Activated T-cell treated with anti-CD3 and anti-CD28 coated beads, Interleukin-2, amount 50 U/mL, for 72 hours (primary cell): ENCODE measurements at places on chromosomes 12 and 14. TPM values are rescaled to one million over a fixed set of nuclear protein-coding genes. Genes with fewer than 3 reads are reported as not detected.

GRCh38 chr12:107066691-107067090 is 26.7 kb downstream of the CRY1 start:
- no peak for DNase-seq

DNA sequence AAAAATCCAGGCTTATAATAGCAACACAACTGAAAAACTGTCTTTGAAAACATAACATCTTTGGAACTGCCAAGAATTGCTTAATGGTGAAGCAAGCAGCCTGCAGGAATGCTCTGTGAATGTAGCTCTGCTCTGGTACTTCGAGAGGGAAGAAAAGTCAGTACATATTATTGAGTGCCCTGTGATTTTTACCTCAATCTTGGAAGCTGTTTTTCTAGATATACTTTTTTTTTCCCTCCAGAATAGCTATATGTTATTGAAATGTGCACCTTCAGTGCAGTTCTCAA is 508.1 kb downstream of the PCNX1 start:
- DNase-seq, result no peak

DNA sequence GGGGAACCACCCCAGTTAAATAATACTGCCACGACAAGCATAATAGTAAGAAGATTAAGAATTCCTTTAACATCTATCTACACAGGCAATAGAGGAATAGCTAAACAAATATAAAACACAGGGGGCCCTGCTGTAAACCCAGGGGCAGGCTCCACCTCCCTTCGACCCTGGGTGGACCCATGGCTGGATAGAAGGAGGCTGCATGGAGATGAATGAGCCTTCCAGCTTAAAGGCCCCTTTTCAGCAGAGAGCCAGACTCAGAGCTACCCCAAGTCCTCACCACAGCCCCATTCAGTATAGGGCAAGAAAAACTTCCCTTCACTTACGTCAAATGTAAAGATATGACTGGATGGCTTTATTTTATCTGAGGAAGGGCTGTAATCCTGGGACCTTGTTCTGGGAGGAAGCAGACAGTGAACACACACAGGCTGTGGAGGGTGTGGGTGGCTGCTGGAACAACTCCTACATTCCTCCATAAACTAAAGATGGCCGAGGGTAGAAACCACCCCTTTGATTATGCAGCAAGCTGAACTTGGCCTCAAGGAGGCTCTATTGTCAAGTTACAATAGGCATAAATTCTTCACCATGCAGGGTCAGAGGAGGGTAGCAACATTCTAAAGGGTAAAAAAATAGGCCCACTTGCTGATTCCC is 30.4 kb downstream of the NUAK1 start:
- no peak for DNase-seq

DNA sequence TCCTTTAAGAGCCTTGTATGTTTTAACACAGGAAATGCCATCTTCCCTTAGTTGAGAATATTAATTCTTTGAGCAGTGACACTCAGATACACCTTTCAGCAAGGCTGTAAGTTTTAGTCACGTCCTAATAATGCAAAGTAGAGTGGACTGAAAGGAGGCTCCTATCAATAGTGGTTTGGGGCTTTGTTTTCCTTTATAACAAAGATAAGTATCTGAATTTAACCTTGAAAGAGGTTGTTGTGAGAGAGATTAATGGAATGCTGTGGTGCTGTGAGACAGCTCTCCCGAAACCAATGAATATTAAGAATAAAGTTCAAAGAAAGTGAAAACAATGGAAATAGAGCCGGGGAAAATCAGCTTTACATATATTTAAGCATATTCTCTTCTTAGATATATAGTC is 259.6 kb downstream of the ERC1 start:
- DNase-seq, result no peak

DNA sequence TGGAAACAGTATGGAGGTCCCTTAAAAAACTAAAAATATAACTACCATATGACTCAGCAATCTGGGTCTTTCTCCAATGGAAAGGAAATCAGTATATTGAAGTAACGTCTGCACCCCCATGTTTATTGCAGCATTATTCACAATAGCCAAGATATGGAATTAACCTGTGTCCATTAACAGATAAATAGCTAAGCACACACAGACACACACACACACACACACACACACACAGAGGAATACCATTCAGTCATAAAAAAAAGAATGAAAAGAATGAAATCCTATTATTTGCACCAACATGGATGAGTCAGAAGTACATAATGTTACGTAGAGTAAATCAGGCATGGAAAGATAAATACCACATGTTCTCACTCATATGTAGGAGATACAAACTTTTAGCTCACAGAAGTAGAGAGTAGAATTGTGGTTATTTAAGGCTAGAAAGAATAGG is 4.7 kb downstream of the KLRK1 start:
- DNase-seq, result no peak

GRCh38 chr14:36161776-36162175 is 14.7 kb downstream of the PTCSC3 start:
- no peak for DNase-seq

- DNase-seq, result peak; percentile 64
These were observed at the start of gene PPP1R36 for GRCh38 chr14:64549791-64550620. Gene PPP1R36 (plus strand): TSS chr14:64549961. CDS start chr14:64549998, 37 bp downstream.

DNA sequence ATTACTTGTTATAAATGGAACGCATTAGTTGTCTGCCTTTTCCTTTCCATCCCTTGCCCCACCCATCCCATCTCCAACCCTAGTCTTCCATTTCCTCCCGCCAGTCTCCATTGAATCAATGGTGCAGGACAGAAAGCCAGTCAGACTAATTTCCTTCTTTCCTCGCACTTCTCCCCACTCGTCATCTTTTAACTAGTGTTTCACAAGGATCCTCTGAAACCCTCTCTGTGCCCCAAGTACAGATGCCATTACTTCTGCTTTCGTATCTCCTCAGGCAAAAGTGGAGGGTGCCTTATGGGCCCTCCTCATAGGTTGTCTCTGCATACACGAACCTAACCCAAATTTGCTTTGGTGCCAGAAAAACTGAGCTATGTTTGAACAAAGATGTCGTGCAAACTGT is 4.2 kb downstream of the DAZAP2 start:
- no peak for DNase-seq

- no peak for DNase-seq
These were observed 16.7 kb downstream of the DNM1L start for GRCh38 chr12:32695787-32696186.

DNA sequence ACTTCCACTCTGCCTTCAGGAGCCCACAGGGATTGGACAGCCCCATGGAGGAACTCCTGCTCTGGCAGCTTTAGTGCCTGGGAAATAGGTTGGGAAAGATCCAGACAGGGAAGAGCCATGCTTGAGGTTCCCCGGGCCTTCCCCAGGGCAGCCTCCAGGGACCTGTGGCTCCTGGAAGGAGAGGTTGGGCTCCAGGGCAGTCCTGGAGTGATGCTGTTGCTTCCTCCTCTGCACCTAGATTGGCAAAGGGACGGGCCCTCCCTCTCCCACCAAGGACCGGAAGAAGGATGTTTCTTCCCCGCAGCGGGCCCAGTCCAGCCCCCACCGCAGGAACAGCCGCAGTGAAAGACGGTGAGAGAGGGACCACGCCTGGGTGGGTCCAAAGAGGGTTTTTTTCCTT is 16.5 kb downstream of the VASH1 start:
- no peak for DNase-seq

DNA sequence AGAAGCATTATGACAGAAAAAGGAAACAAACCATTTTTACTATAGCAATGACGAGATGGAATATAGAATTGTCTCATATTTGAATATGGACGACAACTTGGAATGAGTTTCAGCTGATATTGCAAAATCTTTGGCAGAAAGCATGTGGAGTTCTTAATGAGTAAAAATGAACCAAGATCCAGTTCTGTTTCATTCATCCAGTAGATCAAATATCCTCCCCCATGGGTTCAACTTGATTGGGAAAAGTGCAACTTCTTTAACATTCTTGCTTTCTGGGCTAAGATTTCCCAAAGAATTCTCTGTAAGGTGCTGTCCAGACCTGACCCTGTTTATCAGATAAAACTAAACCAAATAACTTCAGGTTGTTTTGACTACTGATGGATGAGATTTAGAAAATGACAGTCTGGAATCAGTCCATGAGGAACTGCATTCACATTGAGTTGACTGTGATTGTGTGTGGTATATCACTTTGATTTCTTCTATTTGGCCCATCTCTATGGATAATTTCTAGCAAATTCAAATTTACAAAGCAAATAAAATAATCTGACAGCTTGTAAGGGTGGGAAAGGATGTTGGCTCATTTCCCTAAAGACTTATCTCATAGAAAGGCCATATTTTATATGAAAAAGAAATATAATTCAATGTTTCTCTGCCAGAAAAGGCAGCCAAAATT is 267.4 kb downstream of the ADAMTS20 start:
- DNase-seq, result no peak

DNA sequence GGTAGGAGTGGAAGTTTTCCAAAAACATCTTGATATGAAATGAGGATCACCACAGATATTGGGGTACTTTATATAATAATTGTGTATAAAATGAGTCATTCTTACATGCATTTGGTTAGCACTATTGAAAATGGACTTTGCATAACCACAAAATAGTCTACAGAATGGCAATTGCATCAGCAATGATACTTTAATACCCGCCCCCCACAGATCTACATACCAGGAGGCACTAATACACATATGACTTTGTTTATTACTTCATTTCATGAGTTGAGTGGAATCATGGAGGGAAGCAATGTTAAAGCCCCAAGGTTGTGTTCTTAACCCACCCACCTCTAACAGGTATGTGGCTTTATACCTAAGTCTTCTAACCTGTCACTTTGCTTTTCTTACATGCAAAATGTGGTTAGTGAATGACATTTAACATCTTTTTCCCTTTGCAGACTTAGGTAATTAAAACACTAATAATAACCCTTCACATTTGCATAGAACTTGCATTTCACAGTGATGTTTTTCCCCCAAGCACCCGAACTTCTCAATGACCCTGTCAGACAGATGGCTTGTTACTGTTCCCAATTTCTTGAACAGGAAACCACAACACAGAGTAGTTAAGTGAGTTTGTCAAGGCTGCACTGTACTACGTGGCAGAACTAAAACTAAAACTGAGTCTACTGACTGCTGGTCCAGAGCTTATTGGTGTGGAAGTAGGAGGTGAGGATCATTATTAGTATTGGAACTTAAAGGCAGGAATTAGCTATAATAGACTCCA is 101.9 kb downstream of the NPAS3 start:
- no peak for DNase-seq

Gene ACACB
- 10.2 TPM for total RNA-seq

Gene KCNJ8
- not detected for total RNA-seq

Gene NRXN3
- total RNA-seq, result not detected
